ENCODE measurements at places on chromosomes 3 and 15.

DNA sequence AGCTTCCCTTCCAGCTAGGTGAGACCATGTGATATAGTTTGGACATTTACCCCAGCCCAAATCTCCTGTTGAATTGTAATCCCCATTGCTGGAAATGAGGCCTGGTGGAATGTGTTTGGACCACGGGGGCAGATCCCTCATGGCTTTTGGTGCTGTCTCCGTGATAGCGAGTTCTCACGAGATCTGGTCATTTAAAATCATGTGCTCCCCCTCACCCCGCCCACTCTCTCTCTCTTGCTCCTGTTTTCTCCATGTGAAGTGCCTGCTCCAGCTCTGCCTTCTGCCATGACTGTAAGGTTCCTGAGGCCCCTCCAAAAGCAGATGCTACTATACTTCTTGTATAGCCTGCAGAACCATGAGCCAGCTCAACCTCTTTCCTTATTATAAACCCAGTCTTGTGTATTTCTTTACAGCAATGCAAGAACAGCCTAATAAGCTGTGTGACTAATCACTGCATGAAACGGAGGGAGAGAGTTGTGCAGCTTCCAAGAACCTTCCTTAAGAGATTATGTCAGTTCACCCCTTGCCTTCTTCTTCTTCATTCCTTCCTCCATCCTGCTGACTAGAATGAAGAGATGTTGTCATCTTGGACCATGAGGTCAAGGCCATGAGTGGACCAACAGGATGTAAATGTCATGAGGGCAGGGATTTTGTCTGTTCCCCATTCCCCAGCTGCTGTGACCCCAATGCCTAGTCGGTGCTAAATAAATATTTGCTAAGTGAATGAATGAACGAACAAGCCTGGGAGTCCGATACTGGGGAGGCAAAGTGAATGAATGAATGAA lies 91.0 kb downstream of the CPN2 start:
- H3K4me3 ChIP-seq = no peak overlapping the region
- peaks cover 9% of the 10 kb centered on the region for H3K4me1 ChIP-seq
- no peaks in the 10 kb centered on the region for H3K36me3 ChIP-seq

- no peak for DNase-seq
- peaks cover 14% of the 10 kb centered on the region for H3K27me3 ChIP-seq
- no peak overlapping the region for H3K4me3 ChIP-seq
- H3K4me1 ChIP-seq = no peaks in the 10 kb centered on the region
These were observed 21.0 kb downstream of the AP3B2 start for GRCh38 chr15:82688691-82689090.

GRCh38 chr3:20537234-20537633 lies 351.2 kb upstream of the SGO1 start:
- no peaks in the 10 kb centered on the region for H3K27me3 ChIP-seq
- no peak overlapping the region for H3K4me3 ChIP-seq
- DNase-seq = no peak
- no peaks in the 10 kb centered on the region for H3K4me1 ChIP-seq
- no peak overlapping the region for H3K27ac ChIP-seq
- H3K36me3 ChIP-seq = no peaks in the 10 kb centered on the region

DNA sequence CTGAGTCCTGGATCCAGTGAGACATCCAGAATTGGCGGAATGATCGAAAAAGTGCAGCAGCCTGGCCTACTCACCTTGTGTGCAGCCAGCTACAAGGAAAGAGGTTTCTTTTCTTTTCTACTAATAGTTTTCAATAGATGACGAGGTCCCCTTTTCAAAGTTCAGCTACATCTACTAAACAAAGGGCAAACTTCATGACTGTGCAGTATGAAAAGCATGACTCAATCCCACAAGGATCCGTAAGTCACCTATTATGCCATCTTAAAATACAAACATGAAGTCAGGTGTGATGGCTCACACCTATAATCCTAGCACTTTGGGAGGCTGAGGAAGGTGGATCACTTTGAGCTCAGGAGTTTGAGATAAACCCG lies 16.7 kb downstream of the MIX23 start:
- no peaks in the 10 kb centered on the region for H3K27me3 ChIP-seq
- no peak overlapping the region for H3K27ac ChIP-seq
- H3K4me3 ChIP-seq = no peak overlapping the region
- no peak for DNase-seq

DNA sequence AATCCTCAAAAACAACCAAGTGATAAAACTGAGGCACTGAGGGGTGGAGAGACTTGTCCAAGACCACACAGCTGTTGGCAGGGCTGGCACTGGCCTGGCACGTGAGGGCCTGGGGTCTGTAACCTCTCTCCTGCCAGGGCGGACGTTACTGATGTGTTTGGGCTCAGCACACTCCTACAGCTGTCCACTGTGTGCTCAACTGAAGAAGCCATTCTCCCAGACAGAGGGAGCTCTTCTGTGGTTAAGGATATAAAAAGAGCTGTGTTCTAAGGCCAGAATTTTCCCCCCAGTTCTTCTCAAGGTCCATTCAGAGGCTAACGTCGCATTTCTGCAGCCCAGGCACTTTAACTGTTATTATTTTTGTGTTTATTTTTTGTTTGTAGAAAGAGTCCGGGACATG lies 429.0 kb upstream of the ATP11B start:
- H3K36me3 ChIP-seq = no peaks in the 10 kb centered on the region
- H3K27me3 ChIP-seq = no peaks in the 10 kb centered on the region
- H3K4me1 ChIP-seq = no peaks in the 10 kb centered on the region
- H3K4me3 ChIP-seq = no peak overlapping the region
- no peak for DNase-seq
- H3K27ac ChIP-seq = no peak overlapping the region

- H3K4me3 ChIP-seq = no peak overlapping the region
- no peak overlapping the region for H3K27ac ChIP-seq
- DNase-seq = no peak
- no peaks in the 10 kb centered on the region for H3K27me3 ChIP-seq
These were observed 100.0 kb downstream of the CACNA2D3 start for GRCh38 chr3:54222316-54222715.

- H3K36me3 ChIP-seq = peaks cover 5% of the 10 kb centered on the region
- H3K27me3 ChIP-seq = no peaks in the 10 kb centered on the region
- H3K4me3 ChIP-seq = no peak overlapping the region
- H3K4me1 ChIP-seq = peaks cover 68% of the 10 kb centered on the region
- no peak for DNase-seq
- H3K27ac ChIP-seq = peak overlapping the region; percentile 41
These were observed 7.6 kb downstream of the TEX264 start for GRCh38 chr3:51678641-51679040.

- H3K36me3 ChIP-seq = no peaks in the 10 kb centered on the region
- no peak overlapping the region for H3K4me3 ChIP-seq
- no peak overlapping the region for H3K27ac ChIP-seq
- H3K27me3 ChIP-seq = peaks cover 2% of the 10 kb centered on the region
- no peak for DNase-seq
These were observed 406.9 kb downstream of the NR2F2 start for GRCh38 chr15:96737408-96737807.

GRCh38 chr15:85813234-85813633 lies 18.5 kb upstream of the KLHL25 start:
- H3K27me3 ChIP-seq = peaks cover 7% of the 10 kb centered on the region
- H3K27ac ChIP-seq = no peak overlapping the region
- peaks cover 3% of the 10 kb centered on the region for H3K4me1 ChIP-seq
- no peak overlapping the region for H3K4me3 ChIP-seq

DNA sequence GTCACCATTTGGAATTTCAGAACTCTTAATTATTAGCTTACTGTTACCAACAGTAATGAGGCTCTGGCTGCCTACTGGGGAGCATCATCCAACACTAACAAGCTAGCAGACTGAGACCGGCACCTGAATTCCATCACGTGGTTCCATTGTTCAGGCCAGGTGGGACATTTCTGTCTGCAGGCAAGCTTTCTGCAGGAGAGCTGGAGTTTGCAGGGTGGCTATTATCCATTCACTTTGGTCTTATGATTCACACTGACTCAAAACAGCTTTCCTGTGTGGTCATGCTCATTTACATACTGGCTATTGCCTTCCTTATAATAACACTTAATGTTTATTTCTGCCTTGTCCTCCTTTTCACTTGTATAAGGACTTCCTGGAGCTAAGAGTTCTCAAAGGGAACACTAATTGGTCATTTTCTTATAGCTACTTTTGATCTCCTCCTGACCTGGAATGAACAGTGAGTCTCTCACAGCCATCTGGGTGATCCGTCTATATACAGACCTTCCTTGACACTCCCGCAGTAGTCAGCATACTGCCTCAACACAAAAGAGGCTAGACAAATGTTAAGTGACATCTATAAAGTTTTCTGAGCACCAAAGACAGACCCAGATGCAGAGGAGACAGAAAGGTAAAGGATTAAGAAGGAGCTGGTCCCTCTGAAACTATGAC lies 695.4 kb downstream of the FHIT start:
- H3K27ac ChIP-seq = peak overlapping the region; percentile 18
- peaks cover 13% of the 10 kb centered on the region for H3K4me1 ChIP-seq
- H3K36me3 ChIP-seq = no peaks in the 10 kb centered on the region
- no peak for DNase-seq
- H3K27me3 ChIP-seq = no peaks in the 10 kb centered on the region

DNA sequence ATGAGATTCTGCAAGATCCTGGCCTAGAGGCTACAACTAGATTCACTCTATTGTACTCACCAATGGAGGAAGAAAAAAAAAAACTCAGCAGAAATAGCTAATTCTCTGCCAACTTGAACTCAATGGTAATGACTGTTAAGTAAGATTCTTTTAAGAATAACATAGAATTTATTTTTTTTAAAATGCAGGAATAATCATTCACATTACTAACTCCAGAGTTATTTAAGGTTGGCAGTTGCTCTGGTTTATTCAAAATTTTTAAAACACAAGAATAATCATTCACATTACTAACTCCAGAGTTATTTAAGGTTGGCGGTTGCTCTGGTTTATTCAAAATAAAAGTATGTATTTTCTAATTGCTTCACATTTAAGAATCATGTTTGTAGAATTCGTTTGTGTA lies 1071.9 kb downstream of the IGSF11 start:
- no peaks in the 10 kb centered on the region for H3K27me3 ChIP-seq
- no peak for DNase-seq
- no peak overlapping the region for H3K27ac ChIP-seq
- no peak overlapping the region for H3K4me3 ChIP-seq

- no peaks in the 10 kb centered on the region for H3K27me3 ChIP-seq
- no peak for DNase-seq
- H3K4me3 ChIP-seq = no peak overlapping the region
- no peaks in the 10 kb centered on the region for H3K4me1 ChIP-seq
- no peak overlapping the region for H3K27ac ChIP-seq
- H3K36me3 ChIP-seq = no peaks in the 10 kb centered on the region
These were observed 414.7 kb downstream of the ZBTB20 start for GRCh38 chr3:114732353-114732752.

DNA sequence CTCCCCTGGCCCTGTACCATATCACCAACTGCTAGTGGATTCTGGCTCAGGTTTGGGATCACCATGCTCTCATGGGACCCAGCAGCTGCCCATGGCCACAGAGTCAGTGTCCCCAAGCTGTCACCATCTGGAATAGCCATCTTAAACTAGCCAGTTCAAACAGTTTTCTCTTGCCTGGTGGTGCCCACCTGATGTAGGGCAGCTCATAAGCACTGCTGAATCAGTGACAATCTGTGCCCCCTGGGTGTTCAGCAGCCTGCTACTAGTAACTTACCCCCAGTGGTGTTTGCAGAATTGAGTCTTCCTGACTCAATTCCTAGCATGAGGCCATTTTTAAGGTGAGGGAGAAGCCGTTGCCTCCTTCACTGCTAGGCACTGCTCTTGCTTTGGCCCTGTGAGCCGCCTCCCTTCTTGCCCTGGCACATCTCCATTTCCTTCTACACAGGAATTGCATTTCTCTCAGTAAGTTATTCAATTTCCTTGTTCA lies 7.9 kb downstream of the RPSA start:
- no peak for DNase-seq
- H3K27ac ChIP-seq = peak overlapping the region; percentile 34
- H3K27me3 ChIP-seq = peaks cover 4% of the 10 kb centered on the region
- peaks cover 29% of the 10 kb centered on the region for H3K36me3 ChIP-seq
- peaks cover 27% of the 10 kb centered on the region for H3K4me1 ChIP-seq

DNA sequence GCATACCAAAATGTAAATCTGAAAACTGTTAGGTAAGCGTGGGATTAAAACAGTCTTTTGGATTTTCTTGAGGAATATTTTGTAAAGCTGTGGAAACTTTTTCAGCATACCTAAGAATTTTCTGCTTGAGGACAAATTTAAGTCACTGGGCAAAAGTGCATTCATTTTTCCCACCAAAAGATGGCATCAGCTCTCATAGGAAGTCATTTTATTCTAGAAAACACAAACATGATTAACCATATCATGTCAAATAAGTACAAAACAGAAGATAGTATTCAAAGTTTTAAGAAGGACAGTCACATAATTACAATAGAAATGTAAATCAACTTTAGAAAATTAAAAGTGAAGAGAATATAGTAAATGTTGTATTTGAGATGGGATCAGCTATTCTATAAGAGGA lies 63.5 kb downstream of the SLC49A4 start:
- no peak for DNase-seq
- H3K27ac ChIP-seq = no peak overlapping the region
- H3K36me3 ChIP-seq = peaks cover 6% of the 10 kb centered on the region
- no peak overlapping the region for H3K4me3 ChIP-seq

DNA sequence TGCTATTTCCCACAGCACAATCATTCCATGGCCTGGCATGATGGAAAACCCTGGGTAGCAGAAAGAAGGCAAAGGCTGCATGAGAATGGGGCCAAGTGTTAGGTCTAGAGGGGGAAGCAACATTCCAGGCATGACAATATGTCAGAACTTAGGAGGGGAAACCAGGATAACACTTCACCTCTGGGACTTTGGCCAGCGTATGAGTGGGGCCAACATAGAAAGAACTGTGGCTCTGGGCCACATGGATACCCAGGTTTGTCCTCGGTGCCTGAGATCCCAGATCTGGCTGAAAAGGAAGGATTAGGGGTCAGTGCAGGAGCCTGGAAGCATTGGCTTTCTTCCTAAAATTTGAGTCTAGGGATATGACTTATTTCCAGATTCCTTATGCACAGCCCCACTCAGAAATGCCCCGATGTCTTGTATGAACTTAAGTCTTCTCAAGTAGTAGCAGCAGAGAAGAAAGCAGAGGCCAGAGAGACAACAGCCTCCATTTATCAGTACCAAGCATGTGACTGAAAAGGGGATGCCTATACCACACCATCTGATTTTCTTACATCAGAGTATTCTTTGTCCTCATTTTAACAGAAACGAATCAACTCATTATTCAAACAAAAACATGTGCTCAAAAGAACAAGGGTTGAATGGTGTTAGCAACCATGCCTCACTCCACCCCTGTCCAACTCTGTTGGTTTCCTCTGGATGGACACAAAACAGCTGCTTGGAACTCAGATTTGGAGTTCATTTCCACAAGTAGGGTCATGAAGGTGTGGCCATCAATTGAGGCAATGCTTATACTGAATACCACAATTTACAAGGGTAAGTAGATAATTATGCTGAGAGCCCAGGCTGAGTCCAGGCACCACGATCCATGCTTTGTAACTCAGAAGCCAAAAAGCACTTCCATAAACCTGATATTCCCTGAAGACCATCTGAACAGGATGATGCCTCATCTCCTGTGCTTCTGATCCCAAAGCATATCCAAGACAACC lies 43.7 kb upstream of the NDUFB4 start:
- H3K27me3 ChIP-seq = peaks cover 4% of the 10 kb centered on the region
- no peaks in the 10 kb centered on the region for H3K36me3 ChIP-seq
- DNase-seq = no peak

Measured in natural killer cell treated with Interleukin-12 subunit alpha and Interleukin-12 subunit beta and Interleukin-15 and Interleukin-18, amount 100 ng/mL, for 72 hours (primary cell).